ENCODE measurements at places on chromosomes 11 and 22. TPM values are rescaled to one million over a fixed set of nuclear protein-coding genes. Genes with fewer than 3 reads are reported as not detected.

DNA sequence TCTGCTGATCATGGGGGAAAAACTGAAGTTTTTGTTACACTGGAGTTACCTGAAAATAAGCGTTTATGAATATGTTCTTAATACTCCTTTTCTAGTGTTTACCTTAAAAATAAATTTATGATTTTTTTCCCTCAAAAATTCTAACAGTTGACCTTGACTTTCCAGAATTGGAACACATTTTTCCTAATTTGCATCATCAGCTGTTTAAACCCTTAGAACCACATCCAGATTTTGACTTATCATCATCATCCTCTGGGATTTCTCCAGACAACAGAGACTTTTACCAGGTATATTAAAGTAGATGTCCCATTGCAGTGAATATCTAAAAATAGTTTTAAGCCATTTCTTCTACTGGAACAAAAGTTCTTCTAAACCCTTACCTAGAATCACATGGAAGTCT is 17.2 kb downstream of the TAF1D start:
- no peak for DNase-seq

GRCh38 chr11:14041040-14041439 is 78.5 kb downstream of the SPON1 start:
- no peak for DNase-seq

- no peak for DNase-seq
These were observed 129.7 kb downstream of the ARHGAP42 start for GRCh38 chr11:100816823-100817222.

DNA sequence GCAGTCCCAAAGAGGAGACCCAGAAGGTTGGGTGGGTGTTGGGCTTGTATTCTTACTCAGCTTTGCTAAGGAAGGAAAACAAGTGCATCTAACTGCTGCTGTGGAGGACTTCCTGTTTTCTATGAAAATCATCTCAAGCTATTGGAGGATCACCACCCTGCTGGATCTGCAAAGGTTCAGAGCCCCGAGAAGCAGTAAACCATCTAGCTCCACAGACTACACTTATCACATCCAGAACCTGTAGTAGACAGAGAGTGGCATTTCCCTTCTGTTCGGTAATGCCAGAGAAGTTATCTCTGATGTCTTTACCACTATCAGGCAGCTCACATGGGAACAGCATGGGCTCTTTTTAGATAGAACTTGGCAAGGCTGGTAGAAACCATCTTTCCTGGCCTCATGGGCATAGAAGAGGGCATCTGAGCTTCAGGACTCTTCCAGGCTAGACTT is 21.7 kb downstream of the KCNJ1 start:
- no peak for DNase-seq

DNA sequence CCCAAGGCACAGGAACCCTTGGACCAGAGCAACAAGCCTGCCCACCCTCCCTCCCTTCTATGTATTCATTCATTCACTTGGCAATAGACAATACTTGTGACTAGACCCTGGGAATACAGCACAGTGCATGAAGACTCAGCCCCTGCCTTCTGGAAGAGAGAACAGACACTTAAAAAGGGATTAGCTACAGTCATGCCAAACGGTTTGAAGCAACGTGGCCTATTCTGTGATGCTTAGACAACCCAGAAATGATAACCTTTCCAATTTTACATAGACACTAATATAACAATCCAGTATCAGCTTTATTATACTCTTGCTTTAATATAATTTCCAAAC is 52.6 kb downstream of the KREMEN1 start:
- DNase-seq, result no peak

- DNase-seq, result no peak
These were observed 1.8 kb downstream of the PPP1R14B start for GRCh38 chr11:64244966-64245365.

- DNase-seq, result no peak
These were observed 1.1 kb downstream of the HMGXB4 start for GRCh38 chr22:35258191-35258988.

GRCh38 chr11:3230636-3231549 is 1.3 kb downstream of the MRGPRE start:
- no peak for DNase-seq

- no peak for DNase-seq
These were observed 3.1 kb downstream of the MRGPRX1 start for GRCh38 chr11:18936002-18936673.

OR52H1 gene
- total RNA-seq, result 1.3 TPM

- DNase-seq, result no peak
These were observed 27.9 kb downstream of the GNAZ start for GRCh38 chr22:23098230-23098705.

DNA sequence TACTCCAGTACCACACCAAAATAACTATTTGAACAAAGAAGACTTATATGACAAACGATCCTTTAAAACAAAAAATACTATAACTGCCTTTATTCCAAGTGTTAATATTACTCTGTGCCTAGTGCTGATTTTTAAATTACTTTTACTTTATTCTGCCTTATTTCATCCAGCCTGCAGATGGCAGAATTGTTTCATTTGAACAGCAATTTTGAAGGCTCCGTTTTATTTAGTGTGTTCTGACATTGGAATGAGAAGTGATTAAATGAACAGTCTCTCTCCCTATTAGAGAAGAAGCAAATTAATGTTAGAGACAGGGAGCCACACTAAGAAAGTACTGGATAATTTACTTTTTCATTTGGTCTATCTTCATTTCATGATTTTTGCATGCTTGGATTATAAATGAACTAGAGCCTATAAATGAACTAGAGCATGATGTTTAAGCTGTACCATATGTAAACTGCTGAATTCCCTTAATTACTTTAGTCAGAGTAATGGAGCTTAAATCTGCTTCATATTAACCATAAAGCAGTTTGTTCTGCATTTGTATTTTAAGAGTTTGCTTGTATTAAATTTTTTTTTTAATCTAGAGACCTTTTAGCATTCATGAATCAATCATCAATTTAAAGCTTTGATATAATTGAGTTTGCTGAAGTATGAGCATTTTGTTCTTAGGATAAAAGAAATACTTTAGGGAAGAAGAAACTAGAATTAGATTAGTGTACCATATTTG is 9.8 kb downstream of the PDHX start:
- peak; percentile 79 for DNase-seq

- DNase-seq, result no peak
These were observed 192.7 kb downstream of the C11orf91 start for GRCh38 chr11:33507967-33508366.

FOLH1 gene
- total RNA-seq, result not detected

ARHGAP8 gene
- 8.4 TPM for total RNA-seq

DNA sequence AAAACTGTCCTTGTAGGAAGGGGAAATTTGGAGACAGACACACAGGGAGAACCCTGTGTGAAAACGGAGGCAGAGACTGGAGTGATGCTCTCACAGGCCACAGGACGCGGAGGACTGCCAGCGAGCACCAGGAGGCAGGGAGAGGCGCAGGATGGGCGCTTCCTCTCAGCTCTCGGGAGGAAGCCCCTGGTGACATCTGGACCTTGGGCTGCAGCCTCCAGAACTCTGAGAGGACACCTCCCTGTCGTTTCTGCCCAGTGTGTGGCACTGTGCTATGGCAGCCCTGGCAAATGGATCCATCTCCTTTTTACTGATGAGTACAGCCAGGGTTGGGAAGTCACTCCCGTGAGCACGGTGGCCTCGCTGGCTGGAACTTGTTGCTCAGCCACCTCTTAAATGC is 73.9 kb downstream of the LRRC32 start:
- DNase-seq, result no peak
